ENCODE measurements at places on chromosomes 7 and 10. TPM values are rescaled to one million over a fixed set of nuclear protein-coding genes. Genes with fewer than 3 reads are reported as not detected.

The PTPRZ1 gene
- 2.7 TPM for total RNA-seq

The OPN1SW gene
- total RNA-seq = not detected

The ZNF438 gene
- total RNA-seq = 5.4 TPM

The MACC1 gene
- under 0.01 TPM for total RNA-seq

The RNF32 gene
- total RNA-seq = 3.2 TPM

The FIGNL1 gene
- total RNA-seq = 4.3 TPM

The MYL7 gene
- total RNA-seq = not detected

The CUX1 gene
- total RNA-seq = 84.4 TPM

The SKIDA1 gene
- total RNA-seq = 1.4 TPM

The MAGI2 gene
- 6.3 TPM for total RNA-seq

The UTF1 gene
- not detected for total RNA-seq

The PIP gene
- not detected for total RNA-seq

The SLC16A12 gene
- 16.1 TPM for total RNA-seq

The SCART1 gene
- total RNA-seq = 2.1 TPM

The CAV1 gene
- 306 TPM for total RNA-seq

The FAM237B gene
- not detected for total RNA-seq

The HDAC9 gene
- 2.4 TPM for total RNA-seq

The EGR2 gene
- 5.1 TPM for total RNA-seq

The PPP1R3C gene
- total RNA-seq = 20.6 TPM

The ADIRF gene
- total RNA-seq = 1.1 TPM

The GPER1 gene
- 3.4 TPM for total RNA-seq

The ODAD2 gene
- not detected for total RNA-seq

The CPVL gene
- not detected for total RNA-seq

The PRPS1L1 gene
- total RNA-seq = not detected

The NANOS1 gene
- total RNA-seq = 6.0 TPM

The ELN gene
- total RNA-seq = 56.1 TPM

The ZNF239 gene
- 1.2 TPM for total RNA-seq

The MBL2 gene
- total RNA-seq = not detected

The FFAR4 gene
- total RNA-seq = not detected

The ASB10 gene
- total RNA-seq = not detected

The PRF1 gene
- not detected for total RNA-seq

The BMPER gene
- total RNA-seq = 28.2 TPM

The STEAP4 gene
- 4.9 TPM for total RNA-seq

The HYAL4 gene
- not detected for total RNA-seq

The LRRD1 gene
- total RNA-seq = not detected

The MEIG1 gene
- total RNA-seq = not detected

The FRAT1 gene
- total RNA-seq = 5.5 TPM

The SPDYE2 gene
- not detected for total RNA-seq

The ADARB2 gene
- not detected for total RNA-seq

The FBXO24 gene
- 0.12 TPM for total RNA-seq

The GPR26 gene
- total RNA-seq = not detected

The ANKRD26 gene
- total RNA-seq = 6.9 TPM

The DPY19L1 gene
- 26.7 TPM for total RNA-seq

The VPS37D gene
- 4.1 TPM for total RNA-seq

The AKR1C1 gene
- 26.9 TPM for total RNA-seq

The FGF8 gene
- total RNA-seq = not detected

The SPOCK2 gene
- total RNA-seq = 0.26 TPM

The IDI2 gene
- not detected for total RNA-seq

The EMX2 gene
- total RNA-seq = 0.12 TPM
